CD4-positive, alpha-beta T cell treated with Interleukin-12 subunit alpha and Interleukin-12 subunit beta, for 1 hour (primary cell): ENCODE measurements at places on chromosomes 5 and 9.

DNA sequence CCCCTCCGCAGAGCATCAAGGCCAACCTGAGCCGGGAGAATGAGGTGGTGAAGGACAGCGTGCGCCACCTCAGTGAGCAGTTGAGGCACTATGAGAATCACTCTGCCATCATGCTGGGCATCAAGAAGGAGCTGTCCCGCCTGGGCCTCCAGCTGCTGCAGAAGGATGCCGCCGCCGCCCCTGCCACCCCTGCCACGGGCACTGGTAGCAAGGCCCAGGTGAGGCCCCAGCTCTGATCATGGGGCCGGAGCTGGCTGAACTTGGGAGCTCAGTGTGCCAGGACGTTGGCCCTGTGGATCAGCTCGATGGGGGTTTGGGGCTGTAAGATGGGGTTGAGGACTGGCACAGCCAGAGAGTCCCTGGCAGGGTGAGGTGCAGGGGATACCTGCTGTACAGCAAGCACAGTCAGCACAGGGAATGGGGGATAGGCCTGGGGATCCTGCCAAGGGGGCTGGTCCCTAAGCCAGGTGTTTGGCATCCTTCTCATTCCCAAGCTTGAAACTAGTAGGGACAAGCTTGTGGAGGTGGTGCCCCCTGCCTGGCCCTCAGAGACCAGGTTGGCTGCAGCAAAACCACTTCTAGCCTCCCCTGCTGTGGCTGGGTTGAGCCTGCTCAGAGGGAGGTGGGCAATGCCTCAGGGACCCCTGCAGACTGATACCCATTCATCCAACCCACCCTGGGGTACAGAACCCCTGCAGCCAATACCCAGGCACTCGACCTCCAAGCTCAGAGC is 22.5 kb downstream of the OLFML2A start:
- DNase-seq, result no peak

DNA sequence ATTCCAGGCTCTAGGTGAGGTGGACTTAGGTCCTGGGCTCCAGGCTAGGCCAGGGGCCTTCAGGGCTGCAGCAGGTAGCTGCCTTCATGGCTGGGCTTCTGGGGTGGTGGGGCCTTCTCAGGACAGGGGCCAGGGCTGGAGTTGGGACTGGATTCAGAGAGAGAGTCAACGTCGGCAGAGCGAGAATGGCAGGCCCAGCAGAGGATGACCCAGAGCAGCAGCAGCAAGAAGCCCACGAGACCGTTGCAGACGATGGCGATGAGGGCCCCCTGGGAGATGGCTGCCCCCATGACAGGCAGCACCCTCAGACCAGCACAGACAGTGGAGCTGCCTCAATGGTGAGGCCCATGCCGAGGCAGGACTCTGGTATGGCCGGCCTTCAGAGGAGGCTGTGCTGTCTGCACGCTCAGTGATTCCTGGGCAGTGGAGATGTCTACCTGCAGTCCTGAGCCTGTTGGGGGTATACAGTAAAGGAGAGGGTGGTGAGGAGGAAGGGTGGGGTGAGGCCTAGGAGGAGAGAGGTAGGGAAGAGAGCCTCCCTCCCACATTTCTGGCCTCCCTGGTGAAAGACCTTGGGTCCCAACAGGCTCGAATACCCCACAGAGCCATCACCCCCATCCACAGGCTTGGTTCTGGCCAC is 1.3 kb downstream of the ENHO start:
- DNase-seq, result no peak

DNA sequence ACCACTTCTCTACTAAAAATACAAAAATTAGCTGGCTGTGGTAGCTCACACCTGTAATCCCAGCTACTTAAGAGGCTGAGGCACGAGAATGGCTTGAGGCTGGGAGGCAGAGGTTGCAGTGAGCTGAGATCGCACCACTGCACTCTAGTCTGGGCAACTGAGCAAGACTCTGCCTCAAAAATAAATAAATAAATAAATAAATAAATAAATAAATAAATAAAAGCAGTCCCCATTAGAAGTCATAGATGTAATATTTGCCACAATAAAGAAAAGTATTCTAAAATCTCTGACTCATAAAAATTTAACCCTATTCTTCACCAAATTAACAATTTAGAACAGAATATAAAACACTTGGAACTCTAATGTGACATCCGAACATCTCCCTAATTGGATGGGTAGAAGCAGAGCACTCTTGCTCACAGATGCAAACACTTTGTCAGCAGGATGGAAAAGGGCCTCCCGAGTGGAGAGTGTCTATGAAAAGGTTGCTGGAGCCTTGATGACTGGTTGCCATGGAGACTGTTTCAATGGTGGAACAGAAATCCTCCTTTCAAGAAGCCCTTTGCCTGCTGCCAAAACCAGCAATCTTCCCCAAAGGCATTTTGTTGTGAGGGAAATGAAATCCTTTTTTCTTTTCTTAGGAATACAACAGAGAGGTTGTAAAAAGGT is 38.9 kb upstream of the TRAF1 start:
- no peak for DNase-seq

DNA sequence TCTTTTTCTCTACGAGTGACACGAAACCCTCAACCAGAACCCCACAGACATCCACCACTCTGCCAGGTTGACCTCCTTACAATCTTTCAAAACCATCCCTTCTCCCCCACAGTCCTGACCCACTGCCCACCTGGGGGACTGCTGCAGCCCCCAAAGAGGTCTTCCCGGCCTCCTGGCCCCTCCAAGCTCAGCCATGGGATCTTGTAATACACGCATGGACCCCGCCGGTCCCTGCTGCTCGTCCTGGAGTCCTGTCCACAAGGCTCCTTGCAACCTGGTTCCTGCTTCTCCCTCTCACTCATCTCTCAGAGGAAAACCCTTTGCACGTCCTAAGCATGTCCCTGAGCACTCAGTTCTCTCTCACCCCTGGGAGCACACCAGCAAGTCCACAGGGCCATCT is 187.3 kb downstream of the CDK5RAP2 start:
- no peak for DNase-seq

DNA sequence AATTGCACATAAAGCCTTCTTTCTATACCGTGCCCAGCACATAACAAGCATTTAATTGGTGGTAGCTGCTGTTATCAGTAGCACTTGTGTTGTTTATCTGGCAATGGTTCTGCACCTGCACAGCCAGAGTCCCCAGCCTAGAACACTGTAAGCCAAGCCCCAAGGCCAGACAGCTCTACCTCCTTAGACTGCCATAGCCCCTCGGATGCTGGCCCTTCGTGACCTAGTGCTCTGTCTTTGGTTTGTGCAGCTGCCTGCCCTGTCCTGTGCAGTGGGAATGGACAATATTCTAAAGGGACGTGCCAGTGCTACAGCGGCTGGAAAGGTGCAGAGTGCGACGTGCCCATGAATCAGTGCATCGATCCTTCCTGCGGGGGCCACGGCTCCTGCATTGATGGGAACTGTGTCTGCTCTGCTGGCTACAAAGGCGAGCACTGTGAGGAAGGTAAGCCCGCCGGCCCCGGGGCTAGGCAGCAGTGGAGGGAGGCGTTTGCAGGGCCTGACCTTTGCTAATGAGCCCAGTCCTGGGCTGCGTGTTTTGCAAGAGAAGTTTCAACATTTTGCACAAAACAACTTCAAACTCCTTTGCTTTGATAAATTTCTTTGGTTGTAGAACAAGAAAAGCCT is 173.3 kb upstream of the WWC1 start:
- no peak for DNase-seq

GRCh38 chr5:57199866-57200265 is 26.0 kb downstream of the GPBP1 start:
- no peak for DNase-seq

- DNase-seq, result no peak
These were observed 561.8 kb upstream of the DAB2 start for GRCh38 chr5:39986614-39987013.

DNA sequence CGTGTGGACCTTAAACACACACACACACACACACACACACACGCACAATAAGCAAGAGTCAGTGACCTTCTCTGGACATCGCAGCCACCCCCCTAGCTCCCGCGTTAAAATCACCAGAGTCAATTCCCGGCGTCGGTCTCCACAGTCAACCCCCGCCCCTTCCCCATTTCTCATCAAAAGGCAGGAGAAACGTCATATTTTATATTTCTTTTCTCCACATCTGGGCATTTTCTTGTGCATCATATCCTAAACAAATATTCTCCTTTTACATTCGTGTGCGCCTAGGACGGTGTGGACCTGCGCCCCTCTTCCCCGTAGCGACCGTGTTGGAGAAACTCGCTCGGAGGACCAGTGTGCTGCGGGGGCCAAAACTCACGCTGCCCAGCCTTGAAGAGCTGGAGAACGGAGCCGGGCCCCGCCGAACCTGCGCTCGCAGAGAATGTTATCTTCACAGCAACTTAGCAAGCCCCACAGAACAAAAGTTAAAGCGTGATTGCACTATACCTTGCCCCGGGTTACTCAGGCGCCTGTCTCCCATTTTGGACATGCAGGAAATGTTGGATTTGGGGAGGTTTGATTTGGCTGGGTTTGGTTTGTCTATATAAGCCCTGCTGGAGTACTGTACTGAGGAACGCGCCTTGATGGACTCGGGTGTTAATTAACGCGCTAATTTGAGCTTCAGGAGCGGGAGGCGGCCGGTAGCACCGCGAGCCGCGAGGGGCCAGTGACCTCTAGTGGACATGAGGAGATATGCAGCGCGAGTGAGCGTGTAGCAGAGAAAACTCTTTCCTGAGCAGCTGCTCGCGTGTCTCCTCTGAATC is 192.4 kb downstream of the MEF2C start:
- DNase-seq, result peak; percentile 67

GRCh38 chr5:72282878-72283277 is 37.2 kb downstream of the MRPS27 start:
- DNase-seq, result no peak

DNA sequence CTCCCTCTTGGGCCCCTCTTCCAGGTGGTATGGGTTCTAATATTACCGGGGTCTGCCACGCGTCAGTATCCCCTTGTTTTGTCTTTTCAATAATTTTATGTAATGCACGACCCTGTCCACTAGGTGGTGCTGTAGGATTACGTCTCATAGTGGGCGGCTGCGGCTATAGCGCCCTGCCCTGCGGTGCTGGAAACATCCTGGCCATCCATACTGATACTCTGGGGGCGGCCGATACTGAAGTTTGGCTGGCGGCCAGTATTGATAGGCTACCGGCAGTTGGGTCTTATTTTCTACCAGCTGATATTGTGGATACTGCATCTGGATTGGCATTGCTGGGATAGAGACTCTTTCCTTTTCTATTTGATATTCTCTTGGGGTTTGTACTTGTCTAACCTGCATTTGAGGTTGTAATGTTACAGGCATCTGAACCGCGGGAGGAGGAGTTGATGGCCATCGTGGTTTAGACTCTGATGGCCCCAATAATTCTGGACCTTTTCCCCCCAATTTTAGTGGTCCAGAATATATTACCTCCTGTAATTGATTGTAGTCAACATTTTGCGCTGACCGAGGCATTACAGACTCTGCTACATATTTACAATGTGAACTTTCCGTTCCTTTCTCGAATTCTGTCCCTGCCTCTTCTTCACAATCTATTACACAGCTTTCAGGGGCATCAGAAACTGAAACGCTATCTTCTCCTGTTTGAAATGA is 3.3 kb upstream of the TMEM141 start:
- peak; percentile 82 for DNase-seq

GRCh38 chr9:15018096-15018637 is 107.9 kb upstream of the FREM1 start:
- DNase-seq, result no peak

DNA sequence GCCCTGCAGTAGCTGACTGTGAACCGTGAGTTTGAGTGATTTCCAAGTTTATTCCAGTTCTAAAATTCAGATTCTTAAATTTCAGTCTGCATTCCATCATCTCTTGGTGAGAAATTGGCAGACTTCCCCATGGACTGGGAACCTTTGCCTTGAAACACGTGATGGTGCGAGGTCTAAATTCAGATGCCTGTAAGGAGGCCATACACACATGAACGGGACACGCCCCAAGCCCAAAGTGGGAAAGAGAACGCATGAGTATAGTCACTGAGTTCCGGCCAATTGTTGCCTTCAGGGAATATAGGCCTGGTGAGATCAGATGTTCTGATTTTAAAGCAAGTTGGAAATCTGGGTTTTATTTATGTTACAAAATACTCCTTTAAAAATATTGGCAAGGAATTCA is 1084.4 kb upstream of the WWC1 start:
- DNase-seq, result no peak

GRCh38 chr5:174773371-174773770 is 49.0 kb downstream of the MSX2 start:
- DNase-seq, result no peak

DNA sequence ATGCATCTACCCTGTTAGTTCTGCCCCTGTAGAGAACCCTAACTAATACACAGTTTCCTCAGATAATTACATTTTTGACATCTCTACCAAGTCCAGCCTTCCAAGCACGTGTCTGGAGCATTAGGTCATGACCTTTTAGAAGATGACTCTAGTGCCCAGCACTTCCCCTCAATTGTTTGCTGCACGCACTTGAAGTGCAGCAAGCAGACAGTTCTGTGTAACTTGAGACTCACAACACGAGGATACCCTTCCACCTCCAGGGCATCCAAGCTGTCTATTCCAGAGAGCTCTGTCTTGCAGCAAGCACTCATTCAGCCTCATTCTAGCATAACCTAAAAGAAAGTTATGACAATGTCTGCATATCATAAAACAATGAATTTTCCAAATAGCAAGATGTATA is 1410.5 kb upstream of the CDH18 start:
- no peak for DNase-seq

DNA sequence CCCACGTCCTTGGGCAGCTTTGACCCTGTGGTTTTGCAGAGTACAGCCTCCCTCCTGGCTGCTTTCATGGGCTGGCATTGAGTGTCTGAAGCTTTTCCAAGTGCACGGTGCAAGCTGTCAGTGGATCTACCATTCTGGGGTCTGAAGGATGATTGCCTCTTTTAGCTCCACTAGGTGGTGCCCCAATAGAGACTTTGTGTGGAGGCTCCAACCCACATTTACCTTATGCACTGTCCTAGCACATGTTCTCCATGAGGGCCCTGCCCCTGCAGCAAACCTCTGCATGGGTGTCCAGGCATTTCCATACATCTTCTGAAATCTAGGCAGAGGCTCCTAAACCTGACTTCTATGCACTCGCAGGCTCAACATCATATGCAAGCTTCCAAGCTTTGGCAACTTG is 644.2 kb upstream of the CDH9 start:
- DNase-seq, result no peak
